ENCODE measurements at places on chromosomes 12 and 14. TPM values are rescaled to one million over a fixed set of nuclear protein-coding genes. Genes with fewer than 3 reads are reported as not detected.

GRCh38 chr14:35047976-35048513, 2.0 kb downstream of the FAM177A1 start:
- DNase-seq, result no peak

- DNase-seq, result no peak
Observed at GRCh38 chr12:115457798-115458197, 773.8 kb upstream of the TBX3 start.

DNA sequence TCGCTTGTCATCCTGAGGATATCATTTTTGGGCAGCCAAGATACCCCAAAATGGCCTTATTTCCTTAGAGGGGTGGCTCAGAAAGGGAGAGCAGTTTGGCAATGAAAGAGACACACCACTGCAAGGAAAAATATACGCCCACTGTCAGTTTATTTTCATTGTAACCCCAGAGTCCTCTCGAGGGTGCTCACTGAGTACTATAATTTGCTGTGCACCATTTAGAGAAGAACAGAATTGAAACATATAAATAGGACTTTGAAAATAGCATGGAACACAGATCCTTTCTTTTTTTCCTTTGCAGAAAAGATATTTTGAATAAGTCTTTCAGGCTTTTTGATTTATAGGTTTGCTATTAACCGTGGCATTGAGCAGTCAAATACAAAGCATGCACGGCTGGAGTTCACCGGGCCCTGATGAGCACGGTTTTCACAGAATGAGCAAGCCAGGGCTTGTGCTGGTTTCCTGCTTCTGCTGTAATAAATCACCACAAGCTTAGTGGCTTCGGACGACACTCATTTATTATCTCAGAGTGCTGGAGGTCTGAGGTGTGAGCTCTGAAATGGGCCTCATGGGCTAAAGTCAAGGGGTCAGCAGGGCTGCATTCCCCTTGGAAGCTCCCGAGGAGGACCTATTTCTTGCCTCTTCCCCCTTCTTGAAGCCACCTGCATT, 152.3 kb downstream of the ZNF664 start:
- no peak for DNase-seq

The TSPAN19 gene
- total RNA-seq, result 0.16 TPM

The ADAMTS20 gene
- 0.47 TPM for total RNA-seq

DNA sequence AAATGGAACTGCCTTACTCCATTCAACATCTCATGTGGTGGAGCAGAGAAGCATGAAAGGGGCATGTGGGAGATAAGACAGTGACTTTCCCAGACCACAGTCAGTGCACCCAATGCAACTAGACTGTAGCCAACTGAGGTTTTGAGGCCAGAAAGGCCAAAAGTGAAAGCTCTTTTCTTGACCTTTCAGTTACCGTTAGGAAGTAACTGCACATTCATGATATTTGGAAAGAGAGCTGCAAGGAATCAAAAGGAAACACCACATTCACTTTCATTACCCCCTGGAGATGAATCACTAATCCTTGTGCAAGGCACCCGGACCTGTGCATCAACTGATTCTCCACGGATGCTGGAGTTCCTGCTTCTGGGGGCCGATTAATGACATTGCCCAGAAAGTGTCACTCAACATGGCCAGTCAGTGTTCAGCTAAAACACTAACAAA, 72.9 kb upstream of the ELK3 start:
- DNase-seq, result no peak

DNA sequence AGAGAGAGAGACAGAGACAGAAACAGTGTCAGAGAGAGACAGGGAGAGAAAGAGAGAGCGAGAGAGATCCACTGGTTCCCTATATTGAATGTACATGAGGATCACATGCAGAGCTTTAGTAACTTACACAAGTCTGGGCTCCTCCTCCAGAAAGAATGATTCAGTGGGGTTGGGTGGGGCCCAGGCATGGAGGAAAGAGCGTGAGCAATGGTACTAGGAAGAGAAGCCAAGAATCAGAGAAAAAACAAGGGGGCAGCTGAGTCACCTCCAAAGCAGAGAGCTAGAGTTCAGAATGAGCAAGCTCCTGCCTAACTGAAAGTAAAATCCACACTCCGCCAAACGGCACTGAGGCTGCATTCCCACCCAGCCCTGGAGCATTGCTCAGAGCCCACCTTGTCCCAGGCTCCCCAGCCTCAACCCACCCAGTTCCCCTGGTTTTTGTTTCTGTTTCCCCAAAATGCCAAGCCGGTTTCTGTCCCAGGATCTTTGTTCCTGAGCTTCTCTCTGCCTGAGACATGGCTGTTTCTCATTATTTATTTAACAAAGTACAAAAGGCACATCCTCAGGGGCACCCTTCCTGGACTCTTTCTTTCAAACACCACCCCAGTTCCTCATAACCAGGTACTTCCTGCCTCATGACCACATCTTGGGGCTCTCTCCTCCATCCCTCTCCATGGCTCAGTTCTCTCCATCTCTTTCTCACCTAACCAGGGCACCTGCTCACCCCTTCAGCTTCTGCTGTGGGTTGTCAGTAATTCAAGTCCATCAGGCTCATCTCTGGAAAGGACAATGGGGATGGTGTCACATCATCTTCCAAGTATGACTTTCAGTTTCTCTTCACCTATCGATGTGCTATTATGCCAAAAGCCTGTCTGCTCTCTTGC, 670.3 kb upstream of the TBX3 start:
- peak; percentile 36 for DNase-seq

DNA sequence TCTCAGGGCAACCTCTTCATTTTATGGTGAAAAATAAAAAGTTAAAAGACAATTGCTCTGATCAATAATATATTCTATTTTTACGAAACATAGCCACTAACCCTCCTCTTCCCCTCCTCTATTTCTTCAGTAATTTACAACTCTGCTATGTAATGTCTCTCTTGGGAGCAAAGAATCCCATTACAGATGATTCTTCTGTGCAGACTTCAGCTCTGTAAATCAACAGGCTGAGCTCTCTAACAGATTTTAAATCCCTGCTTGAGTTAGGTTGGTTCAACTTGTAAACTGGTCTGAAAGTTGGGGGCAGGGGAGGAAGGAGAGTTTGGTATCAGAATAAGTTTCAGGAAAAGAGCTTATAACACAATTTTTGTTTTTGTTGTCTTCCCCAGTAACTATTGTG, 151.0 kb downstream of the SLC25A21 start:
- no peak for DNase-seq

DNA sequence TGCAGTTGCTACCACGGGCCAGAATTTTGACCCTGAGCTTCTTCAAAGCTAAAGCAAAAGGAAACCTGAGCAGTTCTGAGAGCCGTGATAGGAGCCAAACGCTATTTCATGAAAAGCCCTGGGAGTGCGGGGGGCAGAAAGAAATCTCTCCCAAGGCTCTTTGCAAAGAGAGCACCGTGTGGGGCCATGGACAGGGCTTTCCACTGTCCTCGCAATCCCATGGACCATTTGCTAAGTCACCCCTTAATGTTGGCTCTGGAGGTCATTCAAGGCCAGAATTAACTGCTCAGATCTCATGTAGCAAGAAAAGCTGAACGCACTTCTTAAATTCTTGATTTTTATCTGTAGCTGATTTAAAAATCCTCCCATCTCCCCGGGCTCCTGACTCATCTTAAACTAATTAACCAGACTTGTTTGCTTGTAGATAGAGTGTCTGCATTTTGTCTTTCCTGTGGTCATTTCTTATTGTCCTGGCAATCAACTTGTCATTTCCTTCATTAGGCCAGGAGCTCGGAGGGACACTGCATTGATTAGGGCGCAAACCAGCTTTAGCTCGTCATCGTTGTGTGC, 24.8 kb downstream of the CLSTN3 start:
- no peak for DNase-seq

- no peak for DNase-seq
Observed at GRCh38 chr12:29639893-29640495, 142.5 kb upstream of the OVCH1 start.

The DAO gene
- total RNA-seq, result not detected

DNA sequence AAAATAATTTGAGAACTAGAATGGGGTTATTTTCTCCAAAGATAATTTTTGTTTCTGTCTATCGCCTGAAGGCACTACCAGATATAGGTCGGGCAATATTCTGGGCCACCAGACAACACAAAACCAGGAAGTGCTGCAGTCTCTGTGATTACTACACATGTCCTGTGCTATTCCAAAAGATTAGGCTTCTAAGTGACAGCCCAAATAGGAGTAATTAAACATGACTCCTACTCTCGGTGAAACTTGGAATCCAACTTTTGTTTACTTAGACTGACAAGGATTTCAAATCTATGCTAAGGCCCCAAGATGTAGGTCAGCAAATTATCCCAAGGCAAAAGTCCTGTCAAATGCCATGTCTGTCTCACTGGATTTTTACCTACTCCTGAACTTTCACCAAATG, 157.6 kb upstream of the LRFN5 start:
- no peak for DNase-seq

GRCh38 chr12:30953257-30953656, 26.7 kb downstream of the TSPAN11 start:
- no peak for DNase-seq

DNA sequence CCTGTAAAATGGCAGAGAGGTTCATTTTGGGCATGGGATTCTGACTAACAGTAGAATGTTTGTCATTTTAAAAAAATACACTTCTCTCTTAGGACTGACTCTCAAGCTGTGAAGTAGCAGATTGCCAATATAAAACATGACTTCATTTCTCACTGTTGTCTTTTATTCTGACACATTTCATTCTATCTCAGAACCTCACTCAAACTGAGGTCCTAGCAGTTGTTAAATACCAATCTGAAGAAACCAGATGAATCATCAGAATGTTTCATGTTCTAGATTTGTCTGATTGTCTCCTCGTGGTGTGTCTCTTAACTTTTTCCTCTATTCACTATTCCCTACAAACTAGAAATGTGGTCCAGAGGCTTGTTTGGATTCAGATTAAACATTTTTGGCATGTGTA, 276.5 kb upstream of the NPAS3 start:
- DNase-seq, result no peak

GRCh38 chr12:59429766-59430165, 166.1 kb upstream of the SLC16A7 start:
- DNase-seq, result no peak

DNA sequence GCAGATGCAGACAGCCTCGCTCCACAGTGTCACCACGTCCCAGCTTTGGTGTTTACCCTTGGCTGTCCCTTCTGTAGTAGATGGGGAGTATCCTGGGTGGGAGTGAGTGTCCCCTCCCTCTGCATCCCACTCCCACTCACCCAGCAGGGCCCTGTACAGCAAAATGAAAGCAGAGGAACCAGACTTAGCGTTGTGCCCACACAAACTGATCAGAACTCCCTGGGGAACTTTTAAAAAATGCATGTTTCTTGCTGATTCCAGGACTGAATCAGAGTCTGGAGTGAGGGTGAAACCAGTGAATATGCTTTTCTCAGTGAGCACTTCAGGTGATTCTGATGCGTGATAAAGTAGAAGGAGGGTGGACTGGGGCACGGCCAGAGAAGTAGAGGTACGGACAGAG, 2.9 kb downstream of the ACVRL1 start:
- DNase-seq, result no peak

The LRP1 gene
- total RNA-seq, result 65.4 TPM

The RNASE3 gene
- not detected for total RNA-seq

GRCh38 chr12:114743289-114743688, 59.3 kb upstream of the TBX3 start:
- no peak for DNase-seq

GRCh38 chr14:54639611-54640010, 72.7 kb downstream of the SAMD4A start:
- DNase-seq, result no peak

The LRRK2 gene
- total RNA-seq, result 12.2 TPM

DNA sequence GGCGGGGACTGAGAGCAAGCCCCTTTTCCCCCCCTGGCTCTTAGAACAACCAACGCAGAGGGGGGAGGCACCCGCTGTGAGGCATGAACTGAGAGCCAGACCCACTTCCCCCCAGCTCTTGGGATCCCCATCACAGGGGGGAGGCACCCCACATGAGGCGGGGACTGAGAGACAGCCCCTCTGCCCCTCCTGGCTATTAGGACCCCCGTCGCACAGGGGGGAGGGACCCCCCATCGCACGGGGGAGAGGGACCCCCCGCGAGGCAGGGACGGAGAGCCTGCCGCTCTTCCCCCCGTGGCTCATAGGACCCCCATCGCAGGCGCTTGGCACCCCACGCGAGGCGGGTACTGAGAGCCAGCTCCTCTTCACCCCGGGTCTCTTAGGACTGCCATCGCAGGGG, 195.8 kb upstream of the PZP start:
- DNase-seq, result no peak

The COPZ1 gene
- 47.1 TPM for total RNA-seq

The CD163L1 gene
- total RNA-seq, result 1.7 TPM
